ENCODE measurements at places on chromosomes 12 and 14. TPM values are rescaled to one million over a fixed set of nuclear protein-coding genes. Genes with fewer than 3 reads are reported as not detected.
A peak's percentile ranks its signal among the peaks of the same experiment; 100 is the strongest.

DNA sequence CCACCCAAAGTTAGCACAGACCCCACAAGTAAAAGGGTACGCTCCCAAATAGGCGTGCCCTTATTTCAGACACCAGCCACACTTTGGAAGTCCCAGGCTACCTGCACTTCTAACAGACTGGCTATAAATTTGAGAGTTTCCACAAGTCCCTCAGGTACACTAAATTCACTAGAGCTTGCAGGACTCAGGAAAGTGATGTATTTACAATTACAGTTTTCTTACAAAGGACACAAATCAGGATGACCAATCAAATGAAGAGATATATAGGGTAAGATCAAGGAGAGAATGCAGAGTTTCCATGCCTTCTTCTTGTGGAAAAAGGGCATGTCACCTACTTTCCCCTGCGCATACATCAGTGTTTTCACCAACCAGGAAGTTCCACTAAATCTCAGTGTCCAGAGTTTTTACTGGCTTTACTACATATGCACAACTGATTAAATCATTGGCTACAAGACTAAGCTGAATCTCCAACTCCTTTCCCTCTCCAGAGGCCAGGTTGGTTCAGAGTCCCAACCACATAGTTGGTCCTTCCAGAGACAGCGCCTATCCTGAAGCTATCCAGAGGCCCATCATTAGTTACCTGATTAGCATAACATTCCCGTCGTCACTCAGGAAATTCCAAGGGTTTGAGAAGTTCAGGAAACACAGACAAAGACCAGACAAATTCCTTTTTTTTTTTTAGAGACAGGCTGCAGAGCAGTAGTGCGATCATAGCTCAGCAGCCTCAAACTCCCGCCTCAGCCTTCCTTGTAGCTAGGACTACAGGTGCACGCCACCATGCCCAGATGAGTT is 84.2 kb downstream of the DENND5B start:
- no peaks in the 10 kb centered on the region for H3K36me3 ChIP-seq
- H3K27me3 ChIP-seq = no peaks in the 10 kb centered on the region
- no peak overlapping the region for H3K4me3 ChIP-seq
- no peak overlapping the region for H3K27ac ChIP-seq

PTGER2 gene
- total RNA-seq = 50.0 TPM

DNA sequence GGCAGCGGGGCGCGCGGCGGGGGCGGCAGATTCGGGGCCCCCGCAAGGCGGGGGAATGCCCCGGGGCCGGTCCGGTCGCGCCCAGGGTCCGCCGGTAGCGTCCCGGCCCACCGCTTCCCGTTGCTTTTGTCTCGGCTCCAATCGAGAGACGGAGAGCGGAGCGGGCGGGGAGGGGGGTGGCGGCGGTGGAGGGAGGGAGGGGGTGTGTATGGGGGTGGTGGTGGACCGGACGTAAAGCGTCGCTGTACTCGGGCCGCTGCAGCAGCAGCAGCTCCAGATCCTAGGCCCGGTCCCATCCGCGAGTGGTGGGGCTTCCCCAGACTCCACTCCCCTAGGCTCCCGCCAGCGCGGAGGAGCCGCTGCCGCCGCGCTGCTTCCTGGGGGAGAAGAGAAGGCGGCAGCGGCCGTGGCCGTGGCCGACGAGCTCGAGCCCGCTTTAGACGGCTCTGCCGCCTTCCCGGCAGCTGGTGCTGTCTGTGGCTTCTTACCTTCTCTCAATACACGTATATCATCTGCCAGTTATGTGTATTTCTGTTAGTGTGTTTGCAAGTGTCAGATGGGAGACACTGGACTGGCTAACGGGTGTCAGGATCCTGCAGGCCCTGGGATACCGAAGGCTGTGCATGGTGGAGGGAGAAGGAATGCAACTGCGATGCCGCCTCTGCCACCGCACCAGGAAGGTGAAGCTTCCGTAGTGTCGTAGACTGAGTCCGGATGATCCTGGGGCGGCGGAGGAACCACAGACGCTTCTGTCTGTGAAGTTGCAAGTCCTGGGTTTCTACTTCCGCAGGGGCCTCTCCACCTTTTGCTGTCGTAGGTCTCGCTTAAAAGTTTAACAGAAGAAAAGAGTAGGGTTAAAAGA is 508 bp downstream of the CNOT2 start:
- peak; percentile 76 for DNase-seq
- H3K27ac ChIP-seq = peak overlapping the region; percentile 98
- H3K36me3 ChIP-seq = peaks cover 3% of the 10 kb centered on the region
- H3K4me3 ChIP-seq = peak overlapping the region; percentile 91
- peaks cover 9% of the 10 kb centered on the region for H3K4me1 ChIP-seq

DNA sequence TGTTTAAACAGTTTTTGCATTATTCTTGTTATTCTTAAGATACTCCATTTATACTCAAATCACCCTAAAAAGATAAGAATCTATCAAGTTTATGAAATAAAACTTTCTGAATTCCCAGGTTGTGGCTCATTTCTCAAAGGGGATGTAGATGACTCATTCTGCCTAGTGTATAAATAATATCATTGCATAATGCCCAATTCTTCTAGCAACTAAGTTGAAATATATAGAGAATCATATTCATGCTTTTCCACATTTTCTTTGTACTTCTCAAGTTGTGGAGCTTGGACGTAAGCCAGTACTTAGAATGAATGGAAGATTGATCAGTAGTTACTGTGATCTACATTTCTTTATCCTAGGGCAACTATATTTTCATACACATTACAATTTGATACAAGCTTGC is 201.1 kb downstream of the PPFIA2 start:
- H3K4me1 ChIP-seq = no peaks in the 10 kb centered on the region
- no peaks in the 10 kb centered on the region for H3K36me3 ChIP-seq
- DNase-seq = no peak
- no peak overlapping the region for H3K4me3 ChIP-seq

GRCh38 chr12:28878629-28879028 is 270.4 kb upstream of the FAR2 start:
- H3K4me1 ChIP-seq = no peaks in the 10 kb centered on the region
- H3K4me3 ChIP-seq = no peak overlapping the region
- no peak for DNase-seq

DNA sequence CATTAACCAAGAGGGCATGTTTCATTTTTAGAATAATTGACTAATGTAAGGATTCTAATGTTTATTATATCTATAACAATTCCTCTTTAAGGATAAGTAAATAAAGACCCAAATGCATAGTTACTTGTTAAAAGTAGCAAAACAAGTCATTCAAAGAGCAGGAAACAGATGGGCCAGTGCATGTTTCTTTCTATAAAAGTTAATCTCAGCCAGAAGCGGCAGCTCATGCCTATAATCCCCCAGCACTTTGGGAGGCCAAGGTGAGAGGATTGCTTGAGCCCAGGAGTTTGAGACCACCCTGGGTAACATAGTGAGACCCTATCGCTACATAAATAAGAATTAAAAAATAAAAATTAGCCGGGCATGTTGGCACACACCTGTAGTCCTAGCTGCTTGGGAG is 391.0 kb upstream of the RGS6 start:
- DNase-seq = no peak
- peaks cover 2% of the 10 kb centered on the region for H3K4me1 ChIP-seq
- H3K27me3 ChIP-seq = no peaks in the 10 kb centered on the region
- no peak overlapping the region for H3K27ac ChIP-seq

DNA sequence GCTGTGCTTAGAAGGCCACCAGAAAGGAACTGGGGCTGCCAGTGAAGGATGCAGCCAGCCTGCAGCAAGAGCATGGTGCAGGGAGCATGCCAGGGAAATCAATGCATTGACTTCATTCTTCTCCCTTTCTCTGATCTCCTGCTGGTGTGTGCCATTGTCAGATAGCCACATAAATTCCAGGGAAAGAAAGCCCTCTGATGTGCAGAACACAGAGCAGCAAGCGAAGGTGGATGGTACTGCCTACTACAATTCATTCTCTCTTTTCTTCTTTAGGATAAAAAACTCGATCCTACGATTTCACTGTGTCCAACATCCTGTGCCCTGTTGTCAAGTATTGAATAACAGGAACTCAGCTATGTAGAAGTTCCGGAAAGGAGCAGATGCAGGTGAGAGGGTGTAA is 446.7 kb upstream of the TMEM132C start:
- H3K36me3 ChIP-seq = no peaks in the 10 kb centered on the region
- no peak for DNase-seq
- no peak overlapping the region for H3K4me3 ChIP-seq
- no peaks in the 10 kb centered on the region for H3K4me1 ChIP-seq

DNA sequence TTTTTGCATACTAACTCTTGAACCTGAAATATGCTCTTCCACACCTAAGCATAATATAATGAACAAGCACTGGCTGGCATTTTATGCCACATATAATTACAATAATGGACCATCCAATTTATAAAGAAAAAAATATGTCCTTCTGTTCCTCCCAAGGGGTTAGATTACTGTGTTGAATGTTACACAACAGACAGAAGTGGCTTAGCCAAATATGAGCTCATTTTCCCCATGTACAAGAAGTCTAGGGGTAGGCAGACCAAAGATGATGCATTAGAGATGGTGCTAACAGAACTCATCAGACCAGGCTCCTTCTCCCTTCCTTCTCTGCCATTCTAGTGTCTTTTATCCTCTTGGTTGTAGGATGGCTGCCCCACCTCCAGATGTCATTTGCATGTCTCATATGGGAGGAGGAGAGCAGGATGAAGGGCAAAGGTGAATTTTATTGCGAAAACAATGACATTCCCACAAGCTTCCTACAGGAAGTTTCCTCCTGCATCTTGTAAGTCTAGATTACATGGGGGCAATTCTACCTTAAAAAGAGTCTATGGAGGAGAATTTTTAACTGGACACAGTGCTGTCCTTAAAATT is 43.9 kb upstream of the SLC2A13 start:
- H3K36me3 ChIP-seq = no peaks in the 10 kb centered on the region
- H3K27me3 ChIP-seq = no peaks in the 10 kb centered on the region
- H3K4me3 ChIP-seq = no peak overlapping the region
- no peak overlapping the region for H3K27ac ChIP-seq

DNA sequence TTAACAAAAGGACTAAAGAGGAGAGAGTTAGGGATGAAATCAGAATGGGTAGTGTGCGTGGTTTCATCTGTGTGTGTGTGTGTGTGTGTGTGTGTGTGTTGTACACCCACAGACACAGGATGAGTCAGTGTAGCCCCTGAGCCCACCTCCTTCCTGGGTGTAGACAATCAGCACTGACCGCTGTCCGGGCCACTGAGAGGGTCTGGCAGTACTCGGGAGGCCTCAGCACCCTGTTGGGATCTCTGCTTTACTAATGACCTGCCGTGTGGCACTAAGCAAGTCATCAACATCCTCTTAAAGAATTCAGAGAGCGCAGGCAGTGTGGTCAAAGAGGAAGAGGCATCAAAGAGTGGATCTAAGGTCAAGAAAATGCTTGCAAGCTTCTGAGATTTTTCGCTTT is 112.6 kb downstream of the PRMT8 start:
- H3K27me3 ChIP-seq = peaks cover 3% of the 10 kb centered on the region
- H3K36me3 ChIP-seq = no peaks in the 10 kb centered on the region
- DNase-seq = no peak
- H3K27ac ChIP-seq = no peak overlapping the region
- H3K4me1 ChIP-seq = no peaks in the 10 kb centered on the region
- H3K4me3 ChIP-seq = no peak overlapping the region

NGB gene
- total RNA-seq = not detected

SLC6A15 gene
- total RNA-seq = not detected

DNA sequence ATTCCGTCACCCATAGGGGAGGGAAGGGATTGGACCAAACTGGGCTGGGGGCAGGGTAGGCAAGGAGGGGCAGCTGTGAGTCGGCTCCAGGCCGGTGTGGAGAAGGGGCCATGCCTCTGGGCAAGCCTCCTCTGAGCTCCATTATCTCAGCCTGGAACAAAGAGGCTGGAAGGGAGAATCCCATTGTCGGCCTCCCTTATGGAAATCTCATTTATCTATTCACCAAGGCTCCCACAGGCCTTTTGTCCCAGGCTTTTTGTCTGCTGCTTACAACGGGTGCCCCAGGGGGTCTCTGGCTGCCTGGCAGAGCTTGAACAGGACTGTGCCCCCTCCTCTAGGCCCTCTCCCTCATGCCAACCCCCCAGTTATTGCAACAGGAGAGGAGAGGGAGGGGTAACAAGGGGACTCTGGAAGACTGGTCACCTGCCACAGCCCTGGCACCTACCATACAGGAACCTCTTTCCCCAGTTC is 19.5 kb downstream of the FIGNL2 start:
- H3K4me3 ChIP-seq = no peak overlapping the region
- no peaks in the 10 kb centered on the region for H3K36me3 ChIP-seq
- H3K27ac ChIP-seq = no peak overlapping the region
- no peak for DNase-seq
- H3K4me1 ChIP-seq = peaks cover 4% of the 10 kb centered on the region
- peaks cover 46% of the 10 kb centered on the region for H3K27me3 ChIP-seq

CPM gene
- total RNA-seq = 1.8 TPM

DNA sequence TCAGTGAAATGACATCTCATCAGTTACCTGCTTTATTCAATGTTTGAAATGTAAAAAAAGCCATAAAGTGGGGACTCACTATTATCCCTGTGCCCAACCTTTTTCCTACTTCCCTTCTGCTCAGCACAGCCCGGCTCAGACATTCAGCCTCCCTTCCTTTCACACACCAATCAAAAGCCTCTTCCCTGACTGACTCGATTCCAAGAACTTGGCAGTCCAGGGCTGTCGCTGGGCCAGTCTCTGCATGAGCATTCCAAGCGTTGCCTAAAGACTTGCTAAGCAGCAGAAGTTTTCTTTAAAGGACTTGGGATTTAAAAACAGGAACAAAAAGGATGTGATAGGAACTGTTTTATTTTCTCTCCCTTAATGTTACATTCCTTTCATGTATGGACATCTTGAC is 22.7 kb downstream of the ITPR2 start:
- H3K27me3 ChIP-seq = no peaks in the 10 kb centered on the region
- H3K36me3 ChIP-seq = no peaks in the 10 kb centered on the region
- H3K4me1 ChIP-seq = no peaks in the 10 kb centered on the region

- peaks cover 5% of the 10 kb centered on the region for H3K4me1 ChIP-seq
- no peaks in the 10 kb centered on the region for H3K27me3 ChIP-seq
- no peak overlapping the region for H3K27ac ChIP-seq
- no peak overlapping the region for H3K4me3 ChIP-seq
- no peak for DNase-seq
Measured at GRCh38 chr12:76523408-76523807, 36.2 kb downstream of the OSBPL8 start.

DNA sequence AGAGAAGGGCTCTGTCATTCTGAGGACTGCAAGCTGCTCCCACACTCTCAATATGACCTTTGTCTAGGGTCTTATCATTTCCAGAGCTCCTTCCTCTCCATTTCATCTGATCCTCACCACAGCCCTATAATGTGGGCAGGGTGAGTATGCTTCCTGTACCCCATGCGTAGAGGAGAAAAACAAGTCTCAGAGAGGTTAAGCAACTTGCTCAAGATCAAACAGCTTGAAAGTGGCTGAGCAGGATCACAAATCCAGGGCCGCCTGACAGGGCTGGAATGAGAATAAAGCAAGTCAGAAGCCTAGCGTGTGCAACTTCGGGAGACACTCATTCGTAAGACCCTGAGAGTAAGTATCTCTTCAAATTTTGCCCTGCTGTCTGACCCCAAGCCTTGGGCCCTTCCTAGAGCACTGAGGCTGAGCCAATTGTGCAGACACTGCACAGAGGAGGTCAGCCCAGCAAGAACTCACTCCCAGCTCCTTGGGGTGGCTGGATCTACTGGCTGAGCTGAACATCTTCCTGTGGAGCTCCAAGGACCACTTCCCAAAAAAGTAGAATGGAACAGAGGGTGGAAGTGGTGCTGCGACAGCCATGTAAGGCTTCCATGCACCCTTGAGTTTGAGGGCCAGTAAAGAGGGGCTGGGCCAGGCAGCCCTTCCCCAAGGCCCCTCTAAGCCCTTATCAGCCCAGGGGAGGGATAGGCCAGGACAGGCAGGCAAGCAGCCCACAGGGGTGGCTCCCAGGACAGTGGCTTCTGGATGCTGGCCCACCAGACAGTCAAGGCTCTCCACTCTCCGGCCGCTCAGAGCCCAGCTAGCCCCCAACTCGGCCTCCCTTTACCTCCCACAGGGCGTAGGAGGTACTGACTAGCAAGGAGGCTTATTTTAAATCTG is 10.5 kb downstream of the ZFP36L1 start:
- H3K27me3 ChIP-seq = no peaks in the 10 kb centered on the region
- H3K4me1 ChIP-seq = peaks cover 81% of the 10 kb centered on the region
- H3K4me3 ChIP-seq = peak overlapping the region; percentile 34
- DNase-seq = no peak

Measured in T-cell (primary cell).